GM12865 (cell line): ENCODE measurements at places on chromosomes 11 and 22.

- DNase-seq: no peak
Observed at GRCh38 chr11:99176430-99176829, 155.7 kb downstream of the CNTN5 start.

- no peak for DNase-seq
Observed at GRCh38 chr11:100273066-100273815, 413.8 kb upstream of the ARHGAP42 start.

DNA sequence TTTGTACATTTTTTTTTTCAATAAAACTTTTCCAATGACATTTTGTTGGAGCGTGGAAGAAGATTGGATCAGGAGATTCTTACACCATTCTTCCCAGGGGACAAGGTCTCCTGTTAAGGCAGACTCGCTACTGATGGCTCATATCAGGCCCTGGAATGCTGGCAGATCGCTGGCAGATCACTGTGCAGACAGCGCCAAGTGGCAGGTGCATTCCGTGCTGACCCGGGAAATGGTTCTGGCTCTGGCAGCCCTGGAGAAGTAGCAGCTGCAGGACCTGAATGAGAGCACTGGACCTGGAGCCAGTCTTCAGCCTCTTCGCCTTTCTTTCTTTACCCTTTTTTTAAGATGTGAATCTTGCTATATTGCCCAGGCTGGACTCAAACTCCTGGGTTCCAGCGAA lies 10.7 kb downstream of the SERPINH1 start:
- no peak for DNase-seq

- no peak for DNase-seq
Observed at GRCh38 chr22:33006220-33006954, 51.8 kb downstream of the SYN3 start.

GRCh38 chr22:26707581-26707980 lies 50.2 kb downstream of the MIAT start:
- DNase-seq: peak; percentile 29

DNA sequence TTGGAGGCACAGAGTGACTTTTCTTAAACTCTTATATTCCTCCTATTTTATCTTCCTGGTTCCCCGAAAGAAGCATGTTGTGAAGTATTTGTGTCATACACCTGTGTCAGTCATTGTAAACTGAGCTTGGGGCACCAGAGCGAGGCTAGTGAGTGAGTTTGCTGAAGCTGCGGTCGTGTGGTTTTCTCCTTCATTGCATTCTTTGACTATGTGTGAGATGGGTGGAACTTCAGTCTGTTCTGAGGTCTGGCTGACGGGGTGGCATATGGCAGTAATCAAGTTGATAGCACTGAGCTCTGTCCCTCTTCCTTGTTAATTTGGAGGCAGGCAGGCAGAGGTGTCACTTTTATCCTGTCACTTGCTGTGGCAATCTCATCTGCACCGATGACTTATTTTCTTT lies 4.2 kb downstream of the VPS26B start:
- DNase-seq: peak; percentile 90

DNA sequence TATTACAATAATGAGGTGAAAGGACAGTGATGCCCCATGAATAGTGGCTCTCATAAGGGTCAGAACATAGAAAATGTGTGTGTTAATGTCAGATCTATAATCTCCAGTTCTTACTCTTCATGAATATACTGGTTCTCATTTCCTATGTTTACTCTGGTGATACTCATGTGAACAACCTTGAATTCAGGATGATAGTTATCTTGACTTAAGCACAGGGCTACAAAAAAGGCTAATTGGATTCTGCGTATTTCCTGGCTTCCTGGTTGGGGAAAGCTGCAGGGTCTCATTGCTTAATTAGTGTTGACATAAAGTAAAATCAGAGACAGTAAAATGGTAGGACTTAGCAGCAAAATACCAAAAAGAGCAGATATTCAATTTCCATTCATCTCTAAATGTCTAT lies 1316.8 kb upstream of the RAG2 start:
- no peak for DNase-seq

DNA sequence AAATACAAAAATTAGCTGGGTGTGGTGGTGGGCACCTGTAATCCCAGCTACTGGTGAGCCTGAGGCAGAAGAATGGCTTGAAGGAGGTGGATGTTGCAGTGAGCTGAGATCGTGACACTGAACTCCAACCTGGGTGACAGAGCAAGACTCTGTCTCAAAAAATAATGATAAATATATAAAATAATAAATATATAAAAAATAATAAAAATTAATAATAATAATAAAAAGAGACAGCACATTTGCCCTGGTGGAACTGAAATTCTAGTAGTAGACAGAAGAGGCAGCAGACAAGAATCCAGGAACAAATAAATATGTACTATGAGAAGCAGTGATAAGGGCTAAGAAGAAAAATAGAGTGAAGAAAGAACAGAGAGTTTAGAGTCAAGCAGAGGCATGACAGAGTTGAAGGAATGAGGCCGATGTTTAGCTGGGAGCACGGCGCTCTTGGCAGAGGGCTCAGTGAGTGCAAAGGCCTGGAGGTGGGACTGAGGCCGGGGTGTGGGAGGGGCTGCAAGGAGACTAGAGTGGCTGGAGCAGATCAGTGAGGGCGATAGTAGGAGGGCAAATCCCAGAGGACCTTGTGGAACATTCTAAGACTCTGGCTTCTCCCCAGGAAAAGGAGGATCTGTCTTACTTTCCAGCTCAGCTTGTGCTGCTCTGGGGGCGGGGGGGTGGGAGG lies 410.3 kb downstream of the MN1 start:
- DNase-seq: no peak

DNA sequence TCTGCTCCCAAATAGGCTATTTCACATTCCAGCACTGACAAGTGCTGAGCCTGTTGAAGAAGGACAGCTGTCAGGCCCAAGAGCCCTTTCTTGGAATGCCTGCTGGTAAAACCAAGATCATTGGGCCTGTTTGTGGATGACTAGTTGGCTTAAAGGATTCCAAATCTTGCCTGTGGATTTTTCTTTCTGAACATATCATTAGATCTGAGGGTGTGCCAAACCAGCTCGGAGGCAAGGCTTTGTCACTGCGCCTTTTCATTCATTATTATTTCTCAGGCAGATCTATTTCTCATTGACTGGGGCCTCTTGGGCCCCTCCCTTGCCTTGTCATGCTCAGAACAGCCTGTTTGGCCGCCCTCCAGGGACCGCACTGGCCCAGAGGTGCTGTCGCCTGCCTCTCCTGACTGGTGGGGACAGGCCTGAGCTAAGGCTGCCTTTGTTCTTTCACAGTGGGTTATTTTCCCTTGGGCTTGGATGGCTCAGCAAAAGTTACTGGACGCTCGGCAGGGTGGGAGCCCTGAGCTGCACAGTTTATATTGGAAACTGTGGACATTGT lies 222.7 kb upstream of the SESN3 start:
- DNase-seq: no peak

- DNase-seq: no peak
Observed at GRCh38 chr11:7905549-7905948, 25.5 kb downstream of the OR10A6 start.

- DNase-seq: no peak
Observed at GRCh38 chr11:78429209-78429608, 11.6 kb upstream of the GAB2 start.

DNA sequence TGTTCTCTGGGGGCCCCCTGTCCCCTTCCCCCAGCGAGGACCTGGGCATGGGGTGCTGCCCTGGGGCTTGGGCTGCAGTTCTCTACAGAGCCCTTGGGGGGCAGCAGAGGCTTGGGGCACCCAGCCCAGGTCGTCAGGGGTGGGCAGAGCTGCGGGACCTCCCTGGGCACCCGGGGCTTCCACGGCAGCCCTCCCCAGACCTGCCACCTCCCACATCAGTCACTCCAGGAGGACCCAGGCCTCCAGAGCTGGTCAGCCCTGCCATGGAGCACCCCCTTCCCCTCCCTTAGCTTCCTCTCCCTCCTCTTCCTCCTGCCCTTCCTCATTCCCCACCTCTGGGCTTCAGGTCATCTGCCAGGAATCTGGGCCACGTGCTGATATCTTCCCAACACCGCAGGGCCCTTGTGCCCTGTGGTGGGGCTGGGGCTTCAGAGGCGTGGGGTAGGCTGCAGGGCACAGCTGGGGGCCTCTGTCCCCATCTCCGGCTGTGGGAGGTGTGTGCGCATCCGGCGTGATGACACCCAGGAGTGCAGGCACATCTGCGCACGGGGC lies 5.8 kb downstream of the TSPAN4 start:
- peak; percentile 58 for DNase-seq

- DNase-seq: no peak
Observed at GRCh38 chr22:35966314-35967045, 62.1 kb downstream of the RBFOX2 start.

DNA sequence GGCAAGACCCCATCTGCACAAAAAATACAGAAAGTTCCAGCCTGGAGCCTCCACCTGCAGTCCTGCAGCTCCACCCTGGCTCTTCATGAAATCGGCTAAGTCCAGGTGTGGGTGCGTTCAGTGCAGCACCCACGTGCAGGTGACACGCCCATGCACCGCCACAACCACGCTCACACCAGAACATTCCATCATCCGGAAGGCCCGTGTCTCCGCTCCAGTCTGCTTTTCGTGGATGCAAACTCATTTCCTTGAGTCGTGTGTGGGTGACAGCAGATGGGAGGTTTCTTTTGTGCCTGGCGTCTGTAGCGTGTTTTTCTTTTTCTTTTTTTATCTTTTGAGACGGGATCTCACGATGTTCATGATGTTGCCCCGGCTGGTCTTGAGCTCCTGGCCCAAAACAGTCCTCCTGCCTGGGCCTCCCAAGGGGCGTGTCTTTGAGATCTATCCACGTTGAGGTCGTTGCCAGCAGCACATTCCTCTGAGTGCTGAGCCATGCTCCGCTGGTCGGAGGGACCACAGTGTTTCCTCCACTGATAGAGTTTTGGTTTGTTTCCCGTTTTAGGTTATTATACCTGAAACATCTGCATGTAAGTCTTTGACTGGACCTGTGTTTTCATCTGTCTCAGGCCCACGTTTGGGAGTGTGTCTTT lies 7.2 kb downstream of the PTDSS2 start:
- no peak for DNase-seq

DNA sequence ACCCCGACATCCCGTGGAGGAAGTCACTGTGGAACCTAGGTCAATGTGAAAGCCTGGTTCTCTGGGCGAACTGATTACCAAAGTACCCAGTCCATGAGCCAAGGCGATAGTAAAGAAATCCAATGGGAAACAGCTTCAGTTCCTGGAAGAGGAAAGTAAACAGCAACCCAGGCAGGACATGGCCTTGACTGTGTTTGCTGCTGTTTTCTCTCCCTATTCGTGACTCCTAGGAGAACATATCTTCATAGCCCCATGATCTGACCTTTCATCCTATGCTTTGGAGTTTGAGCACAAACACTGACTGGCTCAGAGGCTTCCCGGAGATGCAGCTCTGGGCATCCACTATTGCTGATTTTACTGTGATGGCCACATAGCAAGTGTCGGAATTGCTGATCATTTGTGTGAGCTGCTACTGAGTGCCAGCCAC lies 45.1 kb downstream of the LRFN4 start:
- no peak for DNase-seq

DNA sequence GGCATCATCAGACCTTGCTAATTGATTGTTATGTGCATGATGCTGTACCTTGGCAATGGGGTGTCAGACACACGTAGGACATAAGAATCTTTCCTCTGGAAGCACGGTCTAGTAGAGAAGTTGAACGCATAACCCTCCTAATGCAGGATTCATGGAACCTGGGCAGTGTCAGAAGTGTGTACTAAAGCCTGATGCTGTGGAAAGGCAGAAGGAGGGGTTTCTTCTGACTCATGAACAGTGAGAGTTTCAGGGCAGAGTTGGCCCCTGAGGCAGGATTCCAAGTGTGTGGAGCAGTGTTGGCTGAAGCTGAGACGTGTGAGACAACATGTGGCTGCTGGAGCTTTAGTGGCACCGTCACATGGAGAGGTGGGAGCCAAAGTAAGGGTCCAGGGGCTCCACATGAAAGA lies 3.5 kb downstream of the PANX1 start:
- no peak for DNase-seq

- peak; percentile 48 for DNase-seq
Observed at GRCh38 chr22:38213319-38213989, 11.7 kb downstream of the MAFF start.

GRCh38 chr11:97738751-97739150 lies 1282.0 kb upstream of the CNTN5 start:
- DNase-seq: no peak

GRCh38 chr11:10730151-10730550 lies 20.9 kb upstream of the CTR9 start:
- DNase-seq: no peak

DNA sequence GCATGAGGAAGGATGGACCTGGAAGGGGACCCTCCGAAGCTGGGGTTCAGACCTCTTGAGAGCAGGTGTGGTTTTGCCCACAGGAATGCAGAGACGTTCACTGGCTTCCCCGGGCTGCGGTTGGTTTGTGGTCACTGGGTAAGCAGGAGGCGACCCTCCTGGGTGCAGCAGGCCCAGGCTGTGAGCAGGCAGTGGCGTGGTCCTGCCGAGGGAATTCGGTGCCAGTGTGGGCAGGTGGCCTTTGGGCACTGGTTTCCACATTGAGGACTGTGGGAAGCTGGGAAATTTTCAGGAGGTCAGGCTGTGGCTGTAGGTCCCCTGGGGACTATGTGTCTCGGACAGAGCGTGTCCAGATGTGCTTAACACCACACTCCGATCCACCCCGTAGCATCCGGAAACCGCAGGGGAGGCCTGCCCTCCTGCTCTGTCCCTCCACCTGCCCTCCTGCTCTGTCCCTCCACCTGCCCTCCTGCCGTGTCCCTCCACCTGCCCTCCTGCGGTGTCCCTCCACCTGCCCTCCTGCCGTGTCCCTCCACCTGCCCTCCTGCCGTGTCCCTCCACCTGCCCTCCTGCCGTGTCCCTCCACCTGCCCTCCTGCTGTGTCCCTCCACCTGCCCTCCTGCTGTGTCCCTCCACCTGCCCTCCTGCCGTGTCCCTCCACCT lies 27.5 kb downstream of the TPCN2 start:
- no peak for DNase-seq
